Frontal cortex (tissue), 4 donors: ENCODE measurements at places on chromosomes 13 and 19. TPM values are rescaled to one million over a fixed set of nuclear protein-coding genes. Genes with fewer than 3 reads are reported as not detected.

TSSK6 gene
- 2.4 TPM for total RNA-seq

ZBTB7A gene
- total RNA-seq = 2.0 TPM

LMTK3 gene
- total RNA-seq = 10.6 TPM

GRCh38 chr13:89401264-89401675, 1730.1 kb downstream of the SLITRK5 start:
- DNase-seq = no peak

DNA sequence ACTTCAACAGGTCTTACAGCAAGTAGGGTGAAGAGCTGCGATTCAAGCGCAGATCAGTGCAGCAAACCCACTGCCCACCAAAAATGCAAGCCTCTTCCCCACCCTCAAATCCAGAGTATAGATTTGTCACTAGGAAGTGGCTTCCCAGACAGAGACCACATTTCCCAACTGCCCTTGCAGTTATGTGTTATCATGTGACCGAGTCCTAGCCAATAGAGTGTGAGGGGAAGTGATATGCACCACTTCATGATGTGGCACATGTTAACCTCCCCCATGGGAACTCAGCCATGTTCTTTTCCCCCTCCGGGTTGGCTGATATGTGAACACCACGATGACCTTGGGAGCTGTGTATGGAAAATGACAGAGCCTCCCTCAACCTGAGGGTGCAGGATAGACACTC, 50.8 kb downstream of the MBD3L2B start:
- no peak for DNase-seq

DNA sequence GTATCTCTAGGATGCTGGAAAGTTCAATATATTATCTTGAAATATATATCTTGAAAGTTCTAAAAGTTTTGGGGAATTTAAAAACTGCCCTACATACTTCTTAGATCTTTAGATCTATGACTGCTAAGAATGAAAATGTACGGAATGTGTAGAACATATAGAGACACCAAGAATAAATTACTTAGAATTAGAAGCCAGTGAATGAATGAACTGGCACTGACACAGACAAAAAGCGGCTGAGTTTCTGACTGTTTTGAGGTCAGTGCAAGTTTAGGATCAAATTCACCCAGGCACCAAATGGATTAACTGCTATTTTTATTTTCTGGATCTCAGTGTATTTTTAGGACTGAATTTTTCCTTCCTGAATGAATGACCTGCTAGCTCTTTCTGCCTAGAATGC, 411.2 kb downstream of the KCTD12 start:
- no peak for DNase-seq

DNA sequence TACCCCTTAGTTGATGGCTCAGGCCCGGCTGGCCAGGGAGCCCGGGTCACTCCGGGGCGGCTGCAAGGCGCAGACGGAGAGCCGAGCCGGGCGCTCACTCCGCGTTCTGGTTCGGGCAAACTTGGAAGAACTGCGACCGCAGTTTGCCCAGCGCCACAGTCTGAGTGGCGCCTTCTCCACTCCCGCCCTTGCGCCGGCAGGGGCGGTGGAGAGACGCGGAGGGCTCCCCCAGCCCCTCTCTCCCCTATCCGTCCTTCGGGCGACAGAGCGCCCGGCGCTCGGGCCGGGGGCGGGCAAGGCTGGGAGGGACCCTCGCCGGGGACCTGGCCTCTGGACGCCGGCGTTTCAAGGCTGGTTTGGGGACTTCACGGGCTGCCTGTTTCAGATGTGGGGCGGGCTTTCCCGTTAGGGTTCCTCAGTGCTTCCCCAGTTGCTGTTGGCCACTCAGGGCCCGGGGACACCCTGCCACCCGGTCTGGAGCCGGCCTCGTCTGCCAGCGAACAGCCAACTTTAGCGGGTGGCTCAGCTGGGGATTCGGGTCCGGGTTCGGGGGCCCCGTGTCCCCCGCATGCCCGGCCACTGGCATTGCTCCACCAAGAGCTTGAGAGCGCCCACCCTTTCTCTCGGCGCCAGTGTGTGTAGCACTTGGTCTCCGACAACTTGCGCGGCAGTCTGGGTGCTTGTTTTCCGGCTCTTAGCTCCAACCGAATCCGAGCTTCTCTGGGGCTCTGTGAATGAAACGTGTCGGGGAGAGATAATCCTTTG, 1.5 kb downstream of the GPC6 start:
- DNase-seq = peak; percentile 35

- DNase-seq = no peak
Observed at GRCh38 chr13:34587576-34587975, 354.5 kb upstream of the NBEA start.
